ENCODE measurements at places on chromosomes 1 and 21.

- peak; percentile 18 for DNase-seq
These were observed 102.9 kb downstream of the FASLG start for GRCh38 chr1:172761581-172762486.

DNA sequence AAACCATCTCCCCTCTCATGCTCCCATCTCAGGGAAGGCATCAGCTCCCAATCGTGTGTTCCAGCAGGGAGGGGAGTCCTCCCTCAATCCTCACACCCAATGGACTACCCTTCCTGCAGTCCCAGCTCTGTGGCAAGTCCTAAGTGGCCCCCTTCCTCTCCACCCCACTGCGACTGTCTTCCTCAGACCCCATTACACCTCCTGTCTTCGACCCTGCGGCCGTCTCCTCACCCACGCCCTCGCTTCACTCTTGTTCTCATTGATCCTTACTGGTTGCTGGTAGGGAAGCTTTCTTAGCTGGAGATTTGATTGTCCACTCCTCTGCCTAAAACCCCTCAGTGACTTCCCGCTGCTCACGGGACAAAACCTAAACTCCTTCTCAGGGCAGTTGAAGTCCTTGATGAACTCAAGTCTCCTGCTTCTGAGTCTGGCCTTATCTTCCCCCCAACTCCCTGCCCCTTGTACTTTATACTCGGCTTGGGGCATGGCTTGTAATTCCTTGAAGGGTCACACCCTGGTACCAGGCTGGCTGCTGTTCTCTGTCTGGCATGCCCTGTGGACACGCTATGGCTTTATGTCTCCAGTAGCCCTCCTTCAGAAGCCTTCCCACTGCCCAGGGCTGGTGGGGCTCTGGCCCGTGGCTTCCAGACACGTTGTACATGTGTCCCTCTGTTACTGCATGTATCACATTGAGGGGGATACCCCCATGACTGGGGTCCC lies 2.3 kb upstream of the EPS8L3 start:
- no peak for DNase-seq

DNA sequence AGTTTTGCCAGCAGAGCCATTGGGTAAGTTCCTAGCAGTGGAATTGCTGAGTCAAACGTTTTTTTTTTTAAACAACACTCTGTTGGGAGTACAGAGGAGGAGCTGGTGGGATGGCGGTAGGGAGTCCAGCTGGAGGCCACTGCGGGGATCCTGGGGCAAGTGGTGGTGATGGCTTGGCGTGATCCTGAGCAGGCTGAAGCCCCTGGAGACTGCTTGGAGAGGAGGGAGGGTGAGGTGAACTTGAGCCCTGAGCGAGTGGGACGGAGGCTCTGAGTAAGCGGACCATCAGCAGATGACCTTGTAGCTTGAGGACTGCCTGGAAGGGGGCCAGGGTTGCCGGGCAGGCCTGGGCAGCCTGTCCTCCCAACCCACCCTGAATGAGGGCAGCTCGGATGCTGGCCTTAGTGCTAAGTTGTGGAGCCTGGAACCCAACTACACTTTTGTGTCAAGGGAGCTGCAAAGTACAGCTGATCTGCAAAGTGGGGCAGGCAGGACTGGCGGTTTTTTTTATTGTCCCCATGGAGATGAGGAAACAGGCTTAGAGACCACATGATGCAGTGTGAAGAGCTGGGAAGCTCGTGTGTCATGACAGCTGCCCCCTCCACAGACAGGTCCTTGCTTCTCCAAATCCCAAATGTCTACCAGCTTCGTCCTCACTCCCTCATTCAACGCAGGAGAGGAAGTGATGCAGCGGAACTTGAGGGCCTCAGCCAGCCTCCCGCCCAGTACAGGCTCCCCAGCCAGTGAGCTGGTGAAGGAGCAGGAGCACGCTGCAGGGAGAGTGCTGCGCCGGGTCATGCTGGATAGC lies 20.2 kb downstream of the MRPL37 start:
- DNase-seq: peak; percentile 68

DNA sequence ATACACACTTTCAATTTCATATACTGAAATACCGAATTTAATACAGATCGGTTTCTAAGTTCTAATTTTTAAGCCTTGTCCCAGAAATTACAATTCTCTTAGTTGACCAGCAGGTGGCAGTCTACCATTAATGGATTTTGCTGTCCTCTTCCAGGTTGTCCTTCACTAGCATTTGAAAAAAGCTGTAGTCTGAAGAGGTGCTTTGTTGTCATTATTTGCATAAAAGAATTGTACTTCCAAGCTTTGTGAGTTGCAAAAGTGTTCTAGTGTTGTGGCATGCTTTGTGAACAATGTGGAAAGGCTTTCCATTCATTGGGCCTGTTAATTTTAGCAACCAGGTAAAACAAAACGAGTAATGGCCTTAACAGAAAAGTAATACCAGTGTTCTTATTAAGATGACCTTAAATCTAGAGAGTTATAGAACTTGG lies 193.6 kb downstream of the RPS6KC1 start:
- DNase-seq: peak; percentile 49

- no peak for DNase-seq
These were observed 401 bp upstream of the PRUNE1 start for GRCh38 chr1:151007853-151008243.

GRCh38 chr21:36113647-36114428 lies 21.0 kb upstream of the CBR3 start:
- no peak for DNase-seq

DNA sequence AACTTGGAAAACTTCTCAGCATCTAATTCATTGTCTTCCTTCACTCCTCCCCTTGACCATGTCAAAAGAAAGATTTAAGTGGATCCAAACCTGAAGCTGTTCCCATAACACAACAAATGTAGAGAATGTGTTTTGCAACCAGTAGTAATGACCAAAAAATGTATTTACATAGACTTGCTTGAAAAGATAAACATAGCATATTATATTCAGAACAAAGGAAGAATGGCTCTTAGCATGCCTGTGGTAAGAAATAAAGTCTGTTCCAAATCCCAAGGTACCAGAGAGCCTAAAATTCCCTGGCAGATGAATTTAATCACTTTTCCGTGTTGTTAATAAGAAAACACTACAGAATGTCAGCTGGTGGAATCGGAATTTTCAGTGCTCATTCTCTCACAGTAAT lies 36.8 kb downstream of the FMO3 start:
- DNase-seq: peak; percentile 58

DNA sequence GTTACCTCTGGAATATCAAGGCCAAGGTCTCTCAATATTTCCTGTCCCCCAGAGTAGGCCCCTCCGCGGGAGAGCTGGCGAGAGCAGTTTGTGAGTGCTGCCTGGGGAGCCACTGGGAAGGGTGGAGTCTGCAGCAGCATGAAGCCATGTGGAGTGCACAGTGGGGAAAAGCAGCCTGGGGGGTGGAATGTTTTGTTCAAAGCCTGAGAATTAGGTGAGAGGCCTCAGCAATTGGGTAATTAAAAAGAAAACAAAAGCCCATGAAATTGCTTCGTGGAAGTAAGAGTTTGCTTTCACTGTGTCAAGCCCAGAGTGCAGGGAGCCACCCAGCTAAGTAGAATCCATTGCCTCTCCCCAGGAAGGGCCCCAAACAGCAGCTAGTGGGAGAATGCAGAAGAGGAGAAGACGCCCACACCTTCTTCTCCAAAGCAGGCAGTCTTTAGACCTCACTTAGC lies 30.2 kb upstream of the DISC1 start:
- no peak for DNase-seq

- peak; percentile 70 for DNase-seq
These were observed 217.3 kb downstream of the PTPRU start for GRCh38 chr1:29453502-29454240.

DNA sequence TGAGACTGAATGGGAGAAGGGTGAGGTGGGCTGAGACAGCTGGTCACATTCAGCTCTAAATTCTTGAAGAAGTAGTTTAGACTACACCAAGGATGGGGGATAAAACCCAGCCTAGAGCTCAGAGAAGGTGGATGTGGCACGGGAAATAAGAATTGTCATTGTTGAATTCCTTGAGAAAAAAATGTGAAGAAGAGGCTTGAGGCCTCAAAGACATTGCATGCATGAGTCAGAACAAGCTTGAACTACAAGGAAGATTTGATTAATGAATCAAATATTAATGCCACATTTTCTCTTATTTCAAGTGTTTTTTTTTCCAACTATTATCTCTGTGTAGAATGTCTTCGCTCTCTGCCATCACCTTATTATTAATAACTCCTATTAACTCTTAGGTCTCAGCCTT lies 58.9 kb downstream of the MAP3K7CL start:
- peak; percentile 47 for DNase-seq

DNA sequence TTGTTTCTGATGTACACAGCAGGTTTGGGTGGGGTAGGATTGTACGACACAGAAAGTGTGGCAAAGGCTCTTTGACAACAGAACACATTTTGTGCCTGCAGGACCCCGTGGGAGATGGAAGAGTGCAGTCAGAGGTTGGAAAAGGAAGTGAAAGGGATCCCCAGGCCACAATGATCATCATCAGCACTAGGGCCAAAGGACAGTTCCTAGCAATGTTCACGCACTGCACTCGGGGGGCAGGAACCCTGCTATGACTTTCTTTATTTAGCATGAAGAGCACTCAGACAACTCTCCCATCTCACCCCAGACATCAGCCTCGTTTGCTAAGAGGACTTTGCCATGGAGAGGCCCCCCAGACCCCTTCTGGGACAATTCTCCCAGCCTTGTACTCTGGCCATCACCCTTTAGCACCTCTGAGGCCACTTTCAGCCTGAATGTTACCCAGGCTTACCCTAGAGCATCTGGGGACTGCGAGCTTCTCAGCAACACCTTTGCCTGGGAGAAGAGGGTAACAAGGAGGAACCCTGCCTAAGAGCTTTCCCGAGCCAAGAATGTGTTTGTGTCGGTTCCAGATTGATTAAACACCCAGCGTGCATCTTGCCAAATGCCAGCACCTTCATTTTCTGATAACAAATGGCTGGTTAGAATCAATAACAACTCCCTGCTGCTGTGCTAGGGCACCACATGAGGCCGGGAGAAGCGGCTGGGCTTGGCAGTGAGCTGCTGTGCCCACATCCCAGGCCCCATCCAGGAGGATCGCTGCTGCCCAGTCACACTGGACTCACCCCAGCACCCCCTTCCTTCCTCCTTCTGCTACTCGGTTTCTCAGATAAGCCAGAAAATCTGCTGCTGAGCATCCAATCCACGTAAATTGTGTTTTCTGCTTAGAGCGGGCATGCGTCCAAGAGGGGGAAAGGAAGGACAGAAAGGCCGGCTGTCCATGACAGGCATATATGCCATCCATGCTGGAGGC lies 633.1 kb downstream of the AJAP1 start:
- no peak for DNase-seq

- DNase-seq: no peak
These were observed 95.2 kb downstream of the NTPCR start for GRCh38 chr1:233045588-233045987.

DNA sequence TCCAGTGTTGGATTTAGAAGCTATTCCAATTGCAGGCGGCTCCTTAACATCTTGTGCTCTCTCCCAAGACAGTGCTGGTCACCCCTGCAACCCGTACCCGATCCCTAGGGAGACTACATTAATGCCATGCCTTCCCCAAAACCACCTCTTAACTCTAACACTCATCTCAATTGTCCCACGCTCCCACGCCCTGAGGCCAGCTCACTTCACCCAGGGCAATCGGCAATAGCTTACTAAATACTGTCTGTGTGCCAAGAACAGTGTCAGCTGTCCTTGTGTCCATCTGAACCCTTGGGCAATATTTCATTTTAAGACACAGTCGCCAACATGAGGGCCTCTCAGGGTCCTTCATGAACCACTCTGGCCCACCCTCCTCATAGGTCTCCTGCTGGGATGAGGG lies 13.9 kb downstream of the C1orf198 start:
- DNase-seq: no peak

- no peak for DNase-seq
These were observed 13.6 kb upstream of the C1QTNF12 start for GRCh38 chr1:1259951-1260600.

All from GM03348 (cell line).